ENCODE measurements at places on chromosomes 2 and 18. TPM values are rescaled to one million over a fixed set of nuclear protein-coding genes. Genes with fewer than 3 reads are reported as not detected.

- DNase-seq = no peak
Measured at GRCh38 chr2:40746191-40746590, 294.3 kb upstream of the SLC8A1 start.

DNA sequence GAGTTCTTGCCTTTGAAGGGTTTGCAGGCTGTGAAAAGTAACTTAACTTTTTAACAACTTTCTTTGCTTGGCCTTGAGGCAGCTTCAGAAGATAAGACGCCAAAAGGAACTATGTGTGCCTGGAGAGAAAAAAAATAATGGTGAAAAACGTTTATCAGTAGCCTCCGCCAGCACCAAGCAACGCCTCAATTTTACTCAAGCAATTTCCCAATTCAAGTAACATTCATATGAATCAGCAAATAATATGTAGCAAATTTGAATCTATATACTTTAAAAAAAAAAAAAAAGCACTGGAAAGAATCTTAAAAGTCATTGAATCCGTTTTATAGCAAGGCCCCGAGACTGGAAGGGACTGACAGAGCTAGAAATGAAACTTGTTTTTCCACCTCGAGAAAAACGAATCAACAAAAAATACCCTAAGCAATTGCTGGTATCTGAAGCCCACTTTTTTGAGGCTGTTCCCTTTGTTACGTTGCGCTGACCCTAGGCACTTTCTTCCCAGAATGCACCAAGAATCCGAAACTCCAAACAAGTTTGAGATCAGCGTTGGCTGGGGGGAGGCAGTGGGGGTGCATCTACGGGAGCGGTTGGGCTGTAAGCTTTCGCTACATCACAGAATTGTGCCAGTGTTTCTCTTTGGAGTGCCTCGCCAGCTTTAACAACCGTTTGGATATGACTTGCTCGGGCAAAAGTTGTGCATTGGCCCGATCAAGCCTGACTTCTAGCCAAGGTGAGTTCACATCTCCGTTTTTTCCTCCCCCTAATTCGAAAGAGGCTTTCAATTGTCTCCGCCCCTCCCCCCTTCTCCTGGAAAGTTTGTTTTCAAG lies 2.7 kb upstream of the TGIF1 start:
- no peak for DNase-seq

GRCh38 chr2:226794751-226795171 lies 4.9 kb downstream of the IRS1 start:
- no peak for DNase-seq

- DNase-seq = no peak
Measured at GRCh38 chr2:46171411-46171953, 125.7 kb upstream of the EPAS1 start.

- peak; percentile 73 for DNase-seq
Measured at GRCh38 chr18:45910405-45911023, 56.6 kb downstream of the EPG5 start.

DNA sequence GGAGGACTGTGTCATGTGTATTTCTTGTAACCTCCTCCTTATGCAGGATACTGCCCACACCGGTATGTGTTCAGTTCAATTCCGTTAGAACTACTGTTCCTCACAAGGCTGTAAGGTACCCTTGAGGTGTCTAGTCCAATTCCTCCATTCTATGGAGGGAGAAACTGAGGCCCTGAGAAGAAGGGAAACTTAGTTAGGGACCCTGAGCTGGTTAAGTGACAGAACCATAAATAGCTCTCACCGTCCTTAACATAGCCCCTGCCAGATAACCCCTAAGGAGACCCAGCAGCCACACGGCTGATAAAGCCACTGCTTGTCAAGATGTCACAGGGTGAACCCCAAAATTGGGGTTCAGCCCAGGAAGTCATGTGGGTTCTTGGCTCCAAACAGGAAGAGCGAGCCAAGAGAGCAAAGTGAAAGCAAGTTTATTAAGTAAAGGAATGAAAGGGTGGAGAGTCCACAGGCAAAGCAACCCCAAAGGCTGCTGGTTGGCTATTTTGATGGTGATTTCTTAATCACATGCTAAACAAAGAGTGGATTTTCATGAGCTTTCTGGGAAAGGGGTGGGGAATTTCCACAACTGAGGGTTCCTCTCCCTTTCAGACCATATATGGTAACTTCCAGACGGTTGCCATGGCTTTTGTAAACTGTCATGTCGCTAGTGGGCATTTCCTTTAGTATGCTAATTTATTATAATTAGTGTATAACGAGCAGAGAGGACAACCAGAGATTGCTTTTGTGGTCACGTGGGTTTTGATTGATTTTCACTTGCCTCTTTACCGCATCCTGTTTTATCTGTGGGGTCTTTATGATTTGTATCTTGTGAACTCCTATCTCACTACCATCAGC lies 83.4 kb upstream of the RTN4 start:
- DNase-seq = peak; percentile 92

DNA sequence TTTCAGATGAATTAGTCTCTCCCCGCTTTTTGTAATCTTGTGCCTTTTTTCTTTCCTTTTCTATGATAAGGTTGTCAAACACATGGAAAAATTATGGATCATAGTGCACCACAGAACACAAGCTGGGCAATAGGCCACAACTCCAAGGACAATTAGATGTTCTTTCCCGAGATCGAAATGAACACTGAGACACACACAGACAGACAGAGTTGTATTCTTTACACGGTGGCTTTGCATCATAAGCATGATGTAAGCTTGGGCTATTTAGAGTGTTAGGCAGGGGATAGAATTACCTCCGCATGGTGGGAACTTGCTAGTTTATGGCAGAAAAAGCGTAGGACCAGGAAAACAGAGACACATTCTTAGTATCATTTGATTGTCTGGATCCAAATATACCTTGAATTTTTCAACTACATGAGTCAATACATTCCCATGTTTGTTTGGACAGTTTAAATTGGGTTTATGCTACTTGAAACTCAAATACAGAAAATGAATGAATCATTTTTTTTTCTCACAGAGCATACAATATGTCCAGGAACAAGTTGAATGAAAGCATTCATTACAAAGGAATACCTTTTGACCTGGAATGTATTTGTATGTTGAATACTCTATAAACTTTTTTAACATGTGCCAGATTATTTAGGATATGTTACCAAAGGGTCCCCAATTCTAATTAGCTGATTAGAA lies 1611.5 kb upstream of the TMEFF2 start:
- no peak for DNase-seq

DNA sequence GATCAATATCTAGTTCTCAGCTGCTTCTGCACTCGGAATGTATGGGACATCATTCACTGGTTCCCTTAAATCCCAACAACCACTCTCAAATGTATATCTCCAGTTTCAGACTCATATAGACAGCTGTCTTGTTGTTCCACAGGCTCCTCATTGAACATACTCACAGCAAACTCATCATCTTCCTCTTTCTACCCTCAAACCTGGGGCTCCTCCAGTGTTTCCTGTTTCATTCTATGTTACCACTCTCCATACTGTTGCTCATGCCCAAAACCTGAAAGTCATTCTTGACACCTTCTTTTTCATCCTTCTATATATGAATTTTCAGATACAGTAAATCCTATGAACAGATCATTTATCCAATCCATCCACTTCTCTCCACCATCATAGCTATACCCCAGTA lies 18.7 kb upstream of the REL start:
- DNase-seq = no peak

GRCh38 chr18:41370740-41371139 lies 584.3 kb upstream of the PIK3C3 start:
- DNase-seq = no peak

GRCh38 chr2:42168459-42169099 lies 574 bp upstream of the EML4 start:
- DNase-seq = no peak

GRCh38 chr18:28875059-28875458 lies 698.1 kb upstream of the CDH2 start:
- DNase-seq = no peak

- no peak for DNase-seq
Measured at GRCh38 chr2:219991116-219991515, 363.7 kb downstream of the SLC4A3 start.

- no peak for DNase-seq
Measured at GRCh38 chr2:103364177-103364576, 602.3 kb downstream of the TMEM182 start.

ARHGAP28 gene
- total RNA-seq = not detected

SAG gene
- total RNA-seq = 0.05 TPM

EIF2B4 gene
- total RNA-seq = 39.7 TPM

TMEM247 gene
- not detected for total RNA-seq

GREB1L gene
- not detected for total RNA-seq

RETSAT gene
- total RNA-seq = 19.6 TPM

KLHL41 gene
- total RNA-seq = not detected

SPHKAP gene
- total RNA-seq = not detected

UGT1A3 gene
- not detected for total RNA-seq

FBXO48 gene
- total RNA-seq = 0.22 TPM

SERPINB4 gene
- not detected for total RNA-seq

DUSP19 gene
- total RNA-seq = not detected

GBX2 gene
- total RNA-seq = not detected

RSAD2 gene
- 1.8 TPM for total RNA-seq

GPR155 gene
- total RNA-seq = 14.4 TPM

Data from CD8-positive, alpha-beta T cell (primary cell).